ENCODE measurements at places on chromosomes 11 and 22.

DNA sequence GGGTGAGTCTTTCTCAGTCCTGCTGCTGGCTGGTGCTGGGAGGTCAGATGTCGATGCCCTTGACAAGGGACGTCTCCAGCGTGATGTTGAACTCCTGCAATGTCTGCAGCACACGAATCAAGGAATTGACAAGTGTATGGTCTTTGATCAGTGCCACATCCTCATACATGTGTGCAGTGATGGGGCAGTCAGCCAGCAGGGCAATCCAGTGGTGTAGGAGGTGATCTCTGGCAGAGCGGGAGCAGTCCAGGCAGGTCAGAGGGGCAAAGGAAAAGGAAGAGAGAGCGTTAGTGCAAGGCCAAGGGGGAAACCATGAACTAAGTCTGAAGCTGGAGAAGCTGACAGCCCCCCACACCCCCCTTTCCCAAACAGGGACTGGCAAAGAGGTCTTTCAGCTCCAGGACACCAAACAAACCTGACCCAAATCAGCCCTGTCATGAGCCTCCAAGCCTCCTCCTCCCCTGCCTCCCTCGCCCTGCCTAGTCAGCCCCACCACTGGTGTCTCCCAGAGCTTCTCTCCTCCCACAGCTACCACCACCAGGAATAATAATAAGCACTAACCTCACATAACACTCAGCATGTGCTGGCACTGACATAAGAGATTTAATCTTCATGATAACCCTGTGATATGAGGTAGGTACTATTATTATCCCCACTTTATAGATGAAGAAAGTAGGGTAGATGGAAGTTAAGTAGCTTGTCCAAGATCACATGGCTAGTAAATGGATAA lies 48.4 kb upstream of the SCUBE2 start:
- DNase-seq = no peak

DNA sequence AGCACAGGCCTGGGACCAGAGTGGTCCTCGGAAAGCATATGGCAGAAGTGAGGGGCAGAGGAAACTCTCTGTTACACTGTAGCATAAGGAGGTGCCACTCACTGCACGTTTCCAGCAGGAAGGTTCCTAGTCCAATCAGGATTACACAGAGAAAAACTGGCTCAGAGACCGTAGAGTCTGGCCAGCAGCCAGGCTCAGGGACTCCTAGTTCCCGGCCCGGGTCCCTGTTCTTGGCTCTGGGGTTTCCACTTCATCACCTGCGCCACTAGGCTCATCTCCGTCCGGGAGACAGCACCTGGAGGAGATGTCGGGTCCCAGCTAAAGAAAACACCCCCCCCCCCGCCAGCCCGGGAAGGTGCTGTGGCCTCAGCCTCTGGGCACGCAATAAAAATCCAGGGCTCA lies 1.1 kb downstream of the TTLL12 start:
- DNase-seq = peak; percentile 59

DNA sequence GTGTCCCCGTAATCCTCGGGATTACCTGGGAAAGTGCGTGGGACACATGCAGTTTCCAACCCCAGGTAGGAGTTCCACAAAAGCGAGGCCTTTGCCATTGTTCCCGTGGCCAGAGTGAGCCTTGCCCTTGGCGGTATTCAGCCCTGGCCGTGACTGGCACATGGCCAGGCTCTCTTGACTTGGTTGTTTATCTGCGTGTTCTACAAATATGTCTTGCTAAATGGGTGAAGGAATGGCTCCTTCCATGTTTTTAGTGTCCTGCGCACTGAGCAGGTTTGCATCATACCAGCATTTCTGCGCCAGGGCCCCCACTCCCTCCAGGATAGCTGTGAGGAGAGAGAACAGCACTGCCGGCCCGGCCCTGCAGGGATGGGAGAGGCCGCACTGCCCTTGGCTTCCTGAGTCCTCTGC lies 20.0 kb downstream of the POLR3H start:
- DNase-seq = no peak

- no peak for DNase-seq
Observed at GRCh38 chr11:81941998-81942397, 791.7 kb downstream of the FAM181B start.

- no peak for DNase-seq
Observed at GRCh38 chr11:27663326-27663725, 36.9 kb downstream of the BDNF start.

- DNase-seq = no peak
Observed at GRCh38 chr22:48806227-48806781, 1021.4 kb downstream of the BRD1 start.

DNA sequence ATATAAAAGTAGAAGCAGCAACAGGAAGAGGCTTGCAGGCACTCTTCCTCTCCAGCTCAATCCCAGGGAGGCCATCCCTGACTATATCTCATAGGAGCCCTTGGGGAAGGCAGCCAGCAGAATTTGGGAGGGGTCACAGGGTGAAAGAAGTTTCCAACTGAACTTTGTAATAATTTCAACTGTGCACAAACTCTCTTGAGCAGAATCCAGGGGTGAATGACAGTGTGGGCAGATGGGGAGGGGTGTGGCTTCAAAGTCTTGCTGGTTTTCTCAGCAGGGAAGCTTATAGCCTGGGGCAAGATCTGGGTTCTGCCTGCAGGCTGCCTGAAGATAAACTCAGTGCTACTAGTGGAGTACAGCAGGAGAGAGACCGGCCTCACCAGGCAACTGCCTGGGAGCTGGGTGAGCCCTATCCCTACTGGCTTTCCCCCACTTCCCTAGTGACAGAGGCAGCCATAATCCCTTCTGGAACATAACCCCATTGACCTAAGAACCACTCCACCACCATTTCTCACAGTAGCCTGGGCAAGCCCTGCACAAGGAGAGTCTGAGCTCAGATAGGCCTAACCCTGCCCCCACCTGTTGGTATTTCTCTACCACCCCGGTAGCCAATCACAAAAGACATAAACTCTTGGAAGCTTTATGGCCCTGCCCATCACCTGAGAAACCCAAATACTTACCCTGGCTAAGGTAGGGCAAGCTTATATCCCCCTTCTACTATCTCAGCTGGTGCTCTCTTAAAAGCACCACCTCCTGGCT lies 17.8 kb upstream of the TTC12 start:
- DNase-seq = no peak

- peak; percentile 14 for DNase-seq
Observed at GRCh38 chr22:41479671-41480396, 10.9 kb downstream of the ACO2 start.

DNA sequence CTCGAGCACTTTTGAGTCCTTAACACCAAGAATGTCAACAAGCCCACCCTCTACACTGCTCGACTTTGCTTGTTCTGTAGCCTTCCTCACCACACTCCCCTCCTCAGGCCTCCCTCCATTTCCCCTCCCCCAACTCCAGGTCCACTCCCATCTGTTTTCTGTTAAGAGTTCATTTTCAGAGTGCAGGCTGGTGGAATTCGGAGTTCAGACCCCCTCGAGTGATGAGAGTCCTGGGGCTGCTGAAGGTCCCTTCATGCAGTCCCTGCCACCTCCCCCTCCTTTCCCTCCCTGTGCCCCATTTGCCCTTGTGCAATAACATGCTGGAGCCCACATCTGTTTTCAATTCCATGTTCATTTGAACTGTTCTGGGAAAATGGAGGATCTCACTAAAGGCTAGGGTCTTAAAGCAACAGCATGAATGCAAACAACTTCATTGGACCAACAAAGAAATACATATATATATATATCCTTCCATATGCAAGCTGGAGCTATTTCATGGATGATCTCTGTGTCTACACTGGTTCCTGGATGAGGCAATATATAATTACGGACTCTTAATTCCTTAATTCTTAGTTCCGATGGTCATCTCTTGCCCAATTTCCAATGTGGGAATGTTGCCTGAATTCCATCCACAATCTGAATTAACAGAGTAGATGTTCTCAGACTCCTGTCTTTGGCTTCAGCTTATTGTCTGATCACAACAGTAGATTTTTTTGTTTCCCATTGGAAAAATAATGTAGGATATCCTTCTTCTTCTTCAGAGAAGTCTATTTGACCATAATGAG lies 340.4 kb downstream of the ETS1 start:
- no peak for DNase-seq

GRCh38 chr11:82250047-82250446 lies 483.6 kb downstream of the FAM181B start:
- DNase-seq = no peak

Measured in dermis microvascular lymphatic vessel endothelial cell (primary cell).